Stimulated activated CD8-positive, alpha-beta memory T cell treated with anti-CD3 and anti-CD28 coated beads, Interleukin-15, amount 100 ng/mL, for 24 hours (primary cell): ENCODE measurements at places on chromosomes 1 and 21.
A peak's percentile ranks its signal among the peaks of the same experiment; 100 is the strongest.

DNA sequence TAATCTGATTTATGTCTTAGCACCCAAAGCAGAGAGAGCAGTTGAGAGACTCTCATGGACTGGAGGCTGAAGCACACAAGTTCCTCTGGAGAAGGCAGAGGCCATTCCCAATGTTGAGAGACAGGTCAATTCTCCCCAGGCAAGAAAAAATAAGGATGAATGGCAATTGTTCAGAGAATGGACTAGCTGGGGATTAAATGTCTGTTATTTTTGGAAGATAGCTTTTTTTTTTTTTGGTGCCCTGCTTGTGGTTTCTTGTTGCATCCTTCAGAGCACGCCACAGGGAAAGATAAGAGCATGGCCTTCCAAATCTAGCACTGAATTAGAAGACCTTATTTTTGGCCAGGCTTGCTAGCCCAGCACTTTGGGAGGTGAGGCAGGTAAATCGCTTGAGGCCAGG lies 65.6 kb upstream of the ERRFI1 start:
- DNase-seq = no peak

GRCh38 chr1:35642471-35642955 lies 1.2 kb upstream of the PSMB2 start:
- no peak for DNase-seq

DNA sequence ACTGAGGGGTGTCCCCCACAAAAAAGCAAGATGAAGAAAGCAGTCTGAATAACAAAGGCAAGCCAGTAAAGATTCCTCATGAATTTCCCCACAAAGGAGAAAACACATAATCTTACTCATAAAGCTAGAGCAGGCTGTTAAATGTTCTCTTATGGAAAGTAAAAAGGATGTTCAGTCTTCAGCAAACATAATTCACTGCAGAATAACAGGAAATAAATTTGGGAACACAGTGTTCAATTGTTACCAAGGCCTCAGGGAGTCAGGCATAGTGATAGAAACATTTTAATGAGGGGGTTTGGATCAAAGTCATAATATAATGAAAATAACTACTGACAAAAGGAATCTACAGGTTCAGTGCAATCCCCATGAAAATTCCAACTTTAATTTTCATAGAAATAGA lies 297.6 kb downstream of the DPYD start:
- no peak for DNase-seq

- DNase-seq = no peak
Observed at GRCh38 chr1:30740251-30741238, 17.0 kb downstream of the LAPTM5 start.

DNA sequence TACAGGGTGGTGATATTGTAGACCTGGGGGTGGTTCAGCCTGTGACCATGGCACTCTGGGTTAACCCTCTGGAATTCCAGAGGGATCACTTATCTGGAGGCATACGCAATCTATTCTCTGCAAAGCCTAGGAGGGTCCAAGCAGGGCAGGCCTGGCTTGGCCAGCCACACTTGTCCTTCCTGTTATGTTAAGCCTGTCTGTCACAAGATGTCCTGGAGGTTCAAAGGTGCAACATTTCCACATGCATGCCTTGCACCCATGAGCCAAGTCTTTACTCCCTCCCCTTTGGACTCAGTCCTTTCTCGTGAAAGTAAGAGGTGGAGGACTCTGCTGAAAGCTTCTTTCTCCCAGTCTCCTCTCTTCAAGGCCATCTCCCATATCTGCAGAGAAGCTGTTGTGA lies 345.1 kb downstream of the HHIPL2 start:
- DNase-seq = no peak

- DNase-seq = no peak
Observed at GRCh38 chr1:169796274-169796810, 1.6 kb upstream of the METTL18 start.

- no peak for DNase-seq
Observed at GRCh38 chr1:217917281-217917887, 286.2 kb downstream of the SPATA17 start.

DNA sequence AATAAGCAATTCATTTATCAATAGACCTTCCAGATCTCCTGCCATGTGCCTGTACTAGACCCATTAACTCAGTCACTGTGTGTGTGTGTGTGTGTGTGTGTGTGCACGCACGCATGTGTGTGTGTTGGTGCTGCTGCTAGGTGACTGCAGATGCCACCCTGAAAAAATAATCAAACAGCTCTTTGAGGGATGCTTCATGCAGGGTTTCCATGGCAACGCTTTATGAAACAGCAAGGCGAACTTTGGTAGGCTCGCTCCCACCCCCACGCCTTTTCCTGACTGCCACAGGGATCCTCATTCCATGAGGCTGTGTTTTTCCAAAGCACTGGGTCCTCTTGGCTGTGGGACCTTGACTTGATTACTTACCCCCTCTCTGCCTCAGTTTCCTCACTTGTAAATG lies 94.0 kb downstream of the HMGB4 start:
- DNase-seq = no peak

DNA sequence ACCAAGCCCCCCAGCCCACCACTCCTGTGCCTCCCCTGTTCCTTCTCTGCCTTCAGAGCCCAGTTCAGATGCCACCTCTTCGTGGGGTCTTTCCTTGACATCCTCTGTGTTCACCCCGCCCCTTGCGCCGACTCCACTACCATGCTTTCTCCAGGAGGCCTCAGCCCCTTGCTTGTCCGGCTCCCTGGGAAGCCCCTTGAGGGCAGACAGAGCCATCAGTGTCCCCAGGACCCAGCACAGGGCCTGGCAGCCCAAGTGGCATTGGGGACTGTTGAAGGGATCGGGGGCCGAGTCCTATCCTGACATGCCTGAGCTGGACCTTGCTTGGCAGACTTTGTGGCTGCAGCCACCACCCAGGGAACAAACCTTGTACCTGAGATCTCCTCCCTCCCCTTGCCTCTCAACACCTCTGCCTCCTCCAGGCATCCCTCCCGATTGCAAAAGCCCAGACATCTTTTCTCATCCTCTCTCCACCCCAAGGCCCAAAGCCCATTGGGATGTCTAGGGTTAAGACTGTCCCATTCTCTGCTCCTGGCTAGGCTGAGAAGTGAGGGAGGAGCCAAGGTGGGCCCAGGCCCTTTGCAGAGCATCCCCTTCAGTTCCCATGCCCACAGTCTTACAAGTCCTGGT lies 3.4 kb downstream of the CLDN19 start:
- no peak for DNase-seq

DNA sequence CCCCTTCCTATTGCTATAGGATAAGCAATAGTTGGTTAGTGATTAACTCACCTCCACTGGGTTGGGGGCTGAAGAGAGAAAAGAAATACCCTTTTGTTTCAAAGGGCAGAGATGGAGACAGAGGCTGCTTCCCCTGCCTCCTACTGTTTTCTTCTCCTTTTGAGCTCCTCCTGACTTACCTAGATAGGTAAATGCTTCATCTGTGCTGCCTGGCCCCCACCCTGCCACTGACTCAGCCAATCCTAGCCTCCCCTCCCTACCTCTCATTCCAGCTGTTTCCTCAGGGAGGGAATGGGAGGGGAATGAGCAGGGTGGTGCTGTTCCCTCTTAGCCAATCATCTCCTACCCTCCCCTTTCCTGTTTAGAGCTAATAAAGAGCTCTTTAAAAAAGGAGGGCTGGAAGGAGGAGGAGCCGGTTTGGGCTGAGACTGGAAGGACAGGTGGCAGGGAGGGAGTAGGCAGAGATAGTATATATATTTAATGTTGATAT lies at the start of gene C1orf116:
Gene C1orf116 (minus strand): TSS at position 229 of the 490 bp plus-strand sequence. CDS start 5,158 bp downstream, outside the sequence.
- DNase-seq = no peak

DNA sequence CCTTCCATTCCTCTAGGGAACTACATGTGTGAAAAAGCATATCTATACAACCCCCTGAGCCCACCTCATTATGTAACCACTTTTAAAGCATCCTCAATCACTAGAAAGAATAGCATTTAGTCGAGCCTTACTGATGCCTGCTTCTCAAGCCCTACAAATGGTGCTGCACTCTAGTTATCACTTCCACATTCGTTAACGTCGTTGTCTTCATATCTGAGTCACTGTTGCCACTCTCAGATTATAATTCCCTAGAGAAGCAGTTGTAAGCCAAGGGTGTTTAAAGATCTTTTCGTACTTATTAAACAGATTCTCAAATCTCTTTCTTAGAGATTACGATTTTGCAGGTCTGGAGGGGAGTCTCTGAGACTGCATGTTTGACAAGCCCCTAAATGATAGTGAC lies 16.5 kb downstream of the ATP1B1 start:
- DNase-seq = no peak

DNA sequence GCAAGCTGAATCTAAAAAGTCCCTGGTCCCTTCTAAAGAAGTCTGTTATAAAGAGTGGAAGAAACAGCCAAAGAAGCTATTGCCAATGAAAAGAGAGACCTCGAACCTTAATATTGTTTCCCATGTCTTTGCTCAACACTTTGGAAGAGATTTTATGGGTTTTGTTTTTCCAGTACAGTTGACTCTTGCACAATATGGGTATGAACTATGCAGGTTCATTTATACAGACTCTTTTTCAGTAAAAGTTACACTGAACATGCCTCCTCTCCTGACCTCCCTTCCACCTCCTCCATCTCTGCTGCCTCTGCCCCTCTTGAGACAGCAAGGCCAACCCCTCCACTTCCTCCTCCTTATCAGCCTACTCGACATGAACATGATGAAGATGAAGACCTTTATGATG lies 332.5 kb downstream of the SETD4 start:
- DNase-seq = no peak

DNA sequence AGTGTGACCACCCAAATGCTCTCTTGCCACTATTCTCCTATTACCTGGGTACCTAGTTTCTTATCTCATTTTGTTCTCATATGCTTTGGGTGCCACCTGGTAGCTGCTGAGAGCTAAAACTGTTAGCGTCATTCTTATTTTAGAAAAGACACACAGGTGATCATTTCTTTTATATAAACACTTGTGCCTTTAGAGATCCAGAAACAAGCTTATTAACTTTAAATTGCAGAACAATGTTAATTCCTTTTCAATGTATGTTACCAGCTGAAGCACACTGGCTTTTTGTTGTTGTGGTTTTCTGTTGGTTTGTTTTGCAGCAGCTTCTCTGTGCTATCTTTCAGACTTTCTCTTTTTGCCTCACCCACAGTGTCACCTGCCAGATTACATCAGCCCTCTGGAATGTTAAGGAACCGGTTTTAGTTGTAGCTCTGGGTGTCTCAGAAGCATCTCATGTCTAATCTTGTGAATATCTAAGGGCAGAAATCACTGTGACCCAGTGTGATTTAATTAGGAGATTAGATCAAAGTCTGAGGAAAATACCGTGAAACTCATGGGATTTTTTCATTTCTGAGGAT lies 43.4 kb upstream of the SLC19A2 start:
- DNase-seq = no peak

DNA sequence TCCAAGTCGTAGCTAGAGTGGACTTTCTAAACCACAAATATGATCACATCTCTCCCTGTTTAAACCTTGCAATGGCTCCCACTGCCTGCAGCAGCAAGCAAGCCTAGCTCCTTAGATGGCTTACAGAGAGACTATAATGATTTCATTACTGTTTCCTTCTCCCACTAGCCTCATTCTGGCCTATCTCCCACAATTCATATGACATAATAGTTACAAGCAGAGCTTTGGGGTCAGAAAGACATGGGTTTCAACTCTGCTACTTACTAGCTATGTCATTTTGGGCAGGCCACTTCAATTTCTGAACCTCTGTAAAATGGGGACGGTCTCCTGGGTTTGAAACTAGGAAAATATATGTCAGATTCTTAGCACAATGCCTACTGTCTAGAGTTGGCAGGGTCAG lies 143.3 kb downstream of the TRABD2B start:
- DNase-seq = no peak

GRCh38 chr1:205038132-205038786 lies 4.8 kb upstream of the CNTN2 start:
- DNase-seq = no peak

- DNase-seq = no peak
Observed at GRCh38 chr1:43282220-43283195, 2.9 kb downstream of the C1orf210 start.

- DNase-seq = no peak
Observed at GRCh38 chr1:108000184-108000583, 35.2 kb upstream of the VAV3 start.

DNA sequence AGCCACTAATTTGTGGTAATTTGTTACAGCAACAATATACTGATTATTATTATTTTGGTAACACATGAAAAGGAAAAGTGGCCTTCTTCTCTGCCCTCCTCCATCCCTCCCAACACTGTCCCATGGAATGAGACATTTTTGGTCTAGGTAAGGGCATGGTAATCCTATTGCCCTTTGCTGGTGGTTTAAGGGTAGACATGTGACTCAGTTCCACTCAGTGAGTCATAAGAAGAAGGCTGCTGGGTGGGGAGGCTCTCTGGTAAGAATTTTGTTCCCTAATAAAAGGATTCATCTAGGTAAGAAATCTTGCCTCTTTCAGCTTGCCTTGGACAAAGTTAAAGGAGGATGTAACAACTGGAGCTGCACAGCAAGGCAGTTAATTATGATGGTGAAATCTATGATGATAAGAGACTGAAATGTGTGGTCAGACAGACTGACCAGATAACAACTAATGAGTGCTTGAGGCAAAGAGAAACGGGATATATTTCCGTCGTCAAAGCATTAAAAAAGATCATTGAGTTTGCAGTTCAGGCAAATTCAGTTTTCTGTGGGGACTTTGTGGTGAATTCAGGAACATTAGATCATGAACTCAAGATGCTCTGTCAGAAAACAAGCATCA lies 232.0 kb upstream of the KCNK2 start:
- no peak for DNase-seq

GRCh38 chr1:181174861-181175260 lies 86.4 kb downstream of the IER5 start:
- DNase-seq = no peak

DNA sequence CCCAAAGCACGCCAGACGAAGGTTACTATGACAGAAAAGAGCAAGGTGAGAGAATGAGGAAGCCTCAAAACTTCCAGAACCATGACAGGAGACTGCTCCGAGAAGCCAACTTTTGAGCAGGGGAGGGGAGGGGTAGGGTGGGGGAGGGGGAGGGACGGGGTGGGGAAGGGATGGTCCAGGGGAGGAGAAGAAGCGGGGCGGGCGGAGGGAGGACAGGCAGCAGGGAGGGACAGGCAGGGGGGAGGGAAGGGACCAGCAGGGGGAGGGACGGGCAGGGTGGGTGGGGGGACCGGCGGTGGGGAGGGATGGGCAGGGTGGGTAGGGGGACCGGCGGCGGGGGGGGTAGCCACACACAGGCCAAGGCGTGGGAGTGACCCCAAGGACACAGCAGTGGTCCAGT lies 2.0 kb downstream of the INTS11 start:
- DNase-seq = no peak

- no peak for DNase-seq
Observed at GRCh38 chr1:235017191-235017590, 111.4 kb downstream of the TOMM20 start.

- DNase-seq = peak; percentile 89
Observed at GRCh38 chr1:205591522-205592351, 40.1 kb downstream of the ELK4 start.

- no peak for DNase-seq
Observed at GRCh38 chr1:115347282-115347681, 9.2 kb upstream of the NGF start.
